ENCODE measurements at places on chromosomes 2 and 18.

GRCh38 chr2:191748059-191748461 is 70.1 kb downstream of the NABP1 start:
- no peak for DNase-seq

- no peak for DNase-seq
Observed at GRCh38 chr2:57156231-57156924, 890.2 kb upstream of the VRK2 start.

- no peak for DNase-seq
Observed at GRCh38 chr2:218015586-218016521, 13.1 kb upstream of the TNS1 start.

DNA sequence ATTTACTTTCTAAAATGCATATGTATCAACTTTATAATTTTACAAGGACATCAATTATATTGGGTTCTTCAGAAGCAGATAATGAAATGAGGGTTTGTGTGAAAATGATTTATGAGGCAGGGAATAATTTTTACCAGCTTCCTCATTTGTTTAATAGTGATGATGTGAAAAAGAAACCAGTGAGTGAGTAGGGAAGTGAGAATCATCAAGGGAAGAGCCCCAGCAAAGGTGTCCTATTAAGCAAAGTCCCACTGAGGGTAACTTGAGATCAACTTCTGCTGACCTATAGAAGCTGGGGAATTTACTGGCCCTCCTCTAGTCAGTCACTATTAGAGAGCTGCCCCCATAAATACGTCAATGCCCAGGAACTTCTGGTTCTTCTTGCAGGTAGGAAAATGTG is 266.8 kb upstream of the LYPD1 start:
- no peak for DNase-seq

DNA sequence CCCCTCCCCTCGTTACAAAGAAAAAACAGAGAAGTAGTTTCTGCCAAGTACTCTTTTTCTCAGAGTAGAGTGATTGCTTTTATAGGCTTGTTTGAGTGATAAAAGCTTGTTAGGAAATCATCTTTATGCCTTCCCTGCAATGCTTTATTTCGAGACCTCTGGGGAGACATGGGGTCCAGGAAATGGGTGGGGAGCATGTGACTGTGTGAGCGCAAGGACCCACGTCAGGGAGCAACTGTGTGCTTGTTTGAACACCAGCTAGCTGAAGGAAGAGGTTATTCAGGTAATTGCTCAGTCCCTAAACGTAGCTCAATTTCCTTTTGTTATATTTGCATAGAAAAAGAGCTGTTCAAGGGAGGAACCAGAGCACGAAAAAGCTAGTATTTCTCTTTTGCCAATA is 187.3 kb downstream of the FAM210A start:
- DNase-seq, result no peak

DNA sequence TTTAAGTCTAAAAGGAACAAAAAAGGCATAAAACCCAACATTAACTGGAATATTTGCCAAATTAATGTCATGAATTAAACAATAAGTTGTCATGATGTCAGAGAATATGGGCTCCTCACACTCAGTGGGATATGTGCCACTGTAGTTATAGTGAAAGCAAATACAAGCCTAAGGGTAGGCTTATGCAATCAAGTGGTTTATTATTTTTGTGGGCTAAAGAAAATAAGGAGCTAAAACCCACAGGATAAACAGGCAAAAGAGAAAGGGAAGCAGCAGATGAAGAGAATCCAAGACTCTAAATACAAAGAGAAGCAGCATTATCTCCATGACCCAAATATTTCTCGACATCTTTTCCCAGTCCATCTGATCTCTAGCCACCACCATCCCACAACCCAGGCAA is 17.5 kb downstream of the YWHAQ start:
- no peak for DNase-seq

DNA sequence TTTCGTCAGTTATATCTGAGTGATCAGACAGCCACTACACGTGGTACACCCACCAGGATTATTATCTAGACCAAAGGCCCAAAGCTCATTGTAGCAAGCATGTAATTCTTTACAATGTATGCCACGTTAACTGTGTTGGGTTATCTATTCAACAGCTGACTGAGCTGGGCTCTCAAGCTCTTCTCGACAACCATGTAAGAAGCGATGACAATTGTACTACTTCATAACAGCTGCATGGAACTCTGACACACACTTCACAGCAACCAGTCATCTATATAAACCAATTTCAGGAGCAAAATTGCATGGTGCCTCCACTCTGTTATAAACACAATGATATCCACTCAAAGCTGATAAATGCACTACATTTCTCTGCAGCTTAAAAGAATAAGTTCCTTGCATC is 701.8 kb downstream of the NR4A2 start:
- no peak for DNase-seq

DNA sequence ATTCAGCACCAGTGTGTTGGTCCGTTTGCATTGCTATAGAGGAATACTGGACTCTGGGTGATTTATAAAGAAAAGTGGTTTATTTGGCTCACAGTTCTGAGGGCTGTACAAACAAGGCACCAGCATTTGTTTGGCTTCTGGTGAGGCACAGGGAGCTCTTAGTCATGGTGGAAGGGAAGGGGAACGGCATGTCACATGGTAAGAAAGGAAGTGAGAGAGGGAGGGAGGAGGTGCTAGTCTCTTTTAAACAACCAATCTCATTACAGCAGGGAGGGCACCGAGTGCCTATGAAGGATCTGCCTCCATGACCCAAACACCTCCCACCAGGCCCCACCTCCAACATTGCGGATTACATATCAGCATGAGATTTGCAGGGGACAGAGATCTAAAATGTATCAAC is 143.9 kb upstream of the DLX2 start:
- no peak for DNase-seq

- no peak for DNase-seq
Observed at GRCh38 chr18:69789794-69790193, 157.9 kb downstream of the CD226 start.

DNA sequence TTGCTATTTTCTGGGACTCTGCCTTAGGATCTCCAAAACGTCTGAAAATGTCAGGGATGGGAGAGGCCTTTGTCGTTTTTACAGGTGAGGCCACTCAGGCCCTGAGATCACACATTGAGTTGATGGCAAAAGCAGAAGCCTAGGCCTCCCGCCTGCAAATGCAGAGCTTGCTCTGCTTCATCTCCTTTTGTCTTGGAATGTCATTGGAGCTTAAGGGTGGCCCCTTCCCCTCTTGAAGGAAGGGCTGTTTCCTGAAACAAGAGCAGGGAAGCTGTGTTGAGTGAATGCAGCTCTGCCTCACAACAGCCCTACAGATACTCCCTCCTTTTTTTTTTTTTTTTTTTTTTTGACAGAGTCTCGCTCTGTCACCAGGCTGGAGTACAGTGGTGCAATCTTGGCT is 123.5 kb downstream of the GLI2 start:
- no peak for DNase-seq

DNA sequence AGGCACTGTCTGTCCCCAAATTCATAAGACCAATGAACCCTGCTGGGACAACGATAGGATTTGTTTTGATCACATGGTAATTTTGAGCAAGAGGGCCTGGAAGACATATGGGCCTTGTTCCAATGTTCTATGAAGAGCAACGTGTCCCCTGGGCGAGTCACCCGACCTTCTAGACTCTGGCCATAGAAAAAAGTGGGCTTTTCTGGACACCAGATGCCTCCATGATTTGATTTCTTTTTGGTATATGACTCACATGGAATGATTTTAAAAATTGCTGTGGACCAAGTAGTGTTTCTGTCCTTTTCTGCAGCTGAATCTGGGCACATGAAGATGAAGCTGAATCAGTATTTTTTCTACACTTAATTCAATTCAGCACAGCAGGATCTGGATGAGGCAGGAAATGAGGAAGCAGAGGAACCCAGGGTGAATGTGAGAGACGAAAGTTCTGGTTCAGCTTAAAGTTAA is 104.9 kb downstream of the CDC42EP3 start:
- DNase-seq, result no peak

All from stimulated activated naive B cell treated with anti-CD40 and anti-IgM and Interleukin-4, amounts not matched to agents 10 μg/mL and 1 μg/mL and 100 μg/mL, for 72 hours (primary cell).